ENCODE measurements at places on chromosomes 5 and 9.

- no peak for DNase-seq
These were observed 278.3 kb upstream of the RFX3 start for GRCh38 chr9:3804103-3804502.

DNA sequence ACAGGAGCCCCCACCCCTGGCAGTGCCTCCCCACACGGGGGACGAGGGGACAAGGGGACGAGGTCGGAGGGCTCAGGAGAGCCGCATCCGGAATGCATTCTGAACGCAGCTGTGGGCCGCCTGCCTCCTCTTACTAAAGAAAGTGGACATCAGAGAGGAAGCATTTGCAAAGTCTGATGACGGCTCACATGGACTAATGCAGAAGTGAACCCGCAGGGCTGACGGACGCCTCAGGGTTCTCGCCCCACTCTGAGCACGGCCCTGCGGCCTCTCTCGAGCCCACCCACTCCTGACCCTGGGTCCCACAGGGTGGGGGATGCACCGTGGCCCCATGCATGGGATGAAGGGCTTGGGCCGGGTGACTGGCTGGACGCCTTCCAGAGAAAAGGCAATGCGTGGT, 5.9 kb downstream of the LPCAT1 start:
- no peak for DNase-seq

DNA sequence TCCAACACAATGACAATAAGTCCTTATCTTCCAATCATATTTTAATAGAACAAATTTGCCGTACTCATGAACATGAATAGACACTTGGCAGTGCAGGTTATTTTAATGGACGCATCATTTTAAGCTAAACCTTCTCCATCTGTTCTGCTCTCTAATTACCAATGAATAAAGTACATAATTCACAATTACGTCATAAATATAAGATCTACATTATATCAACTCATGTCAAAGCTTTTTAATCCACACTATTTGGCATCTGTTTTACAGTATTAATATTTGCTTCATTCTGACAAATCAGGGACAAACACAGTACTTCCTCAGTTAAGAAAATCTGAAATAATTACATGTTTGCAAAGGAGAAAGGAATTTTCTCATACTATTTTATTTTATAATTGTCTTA, 344.1 kb upstream of the DMAC1 start:
- no peak for DNase-seq

GRCh38 chr9:33172256-33173238, 5.4 kb upstream of the B4GALT1 start:
- DNase-seq, result no peak

GRCh38 chr5:132050661-132051552, 9.5 kb upstream of the IL3 start:
- DNase-seq, result no peak

- DNase-seq, result no peak
These were observed 347.6 kb downstream of the EBF1 start for GRCh38 chr5:158751961-158752655.

- DNase-seq, result no peak
These were observed 14.7 kb downstream of the PITX1 start for GRCh38 chr5:135019314-135019713.

DNA sequence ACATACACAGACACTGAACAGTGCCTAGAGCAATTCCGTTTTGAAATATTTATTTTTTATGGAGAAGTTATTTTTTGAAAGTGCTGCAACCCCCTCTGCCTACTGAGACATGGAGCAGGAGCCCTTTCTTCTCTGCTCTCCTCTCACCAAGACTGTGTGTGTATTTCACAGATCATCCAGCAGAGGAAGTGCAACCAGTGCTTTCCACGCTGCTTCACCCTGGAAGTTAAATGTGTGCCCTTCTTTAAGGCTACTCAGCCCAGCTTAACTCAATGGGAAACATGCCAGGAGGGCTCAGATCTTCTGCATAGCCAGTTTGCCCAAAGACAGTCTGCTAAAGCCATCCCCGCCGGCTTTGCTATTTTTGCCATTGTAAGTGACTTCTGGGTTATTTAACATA, 606.3 kb downstream of the TLE1 start:
- no peak for DNase-seq

DNA sequence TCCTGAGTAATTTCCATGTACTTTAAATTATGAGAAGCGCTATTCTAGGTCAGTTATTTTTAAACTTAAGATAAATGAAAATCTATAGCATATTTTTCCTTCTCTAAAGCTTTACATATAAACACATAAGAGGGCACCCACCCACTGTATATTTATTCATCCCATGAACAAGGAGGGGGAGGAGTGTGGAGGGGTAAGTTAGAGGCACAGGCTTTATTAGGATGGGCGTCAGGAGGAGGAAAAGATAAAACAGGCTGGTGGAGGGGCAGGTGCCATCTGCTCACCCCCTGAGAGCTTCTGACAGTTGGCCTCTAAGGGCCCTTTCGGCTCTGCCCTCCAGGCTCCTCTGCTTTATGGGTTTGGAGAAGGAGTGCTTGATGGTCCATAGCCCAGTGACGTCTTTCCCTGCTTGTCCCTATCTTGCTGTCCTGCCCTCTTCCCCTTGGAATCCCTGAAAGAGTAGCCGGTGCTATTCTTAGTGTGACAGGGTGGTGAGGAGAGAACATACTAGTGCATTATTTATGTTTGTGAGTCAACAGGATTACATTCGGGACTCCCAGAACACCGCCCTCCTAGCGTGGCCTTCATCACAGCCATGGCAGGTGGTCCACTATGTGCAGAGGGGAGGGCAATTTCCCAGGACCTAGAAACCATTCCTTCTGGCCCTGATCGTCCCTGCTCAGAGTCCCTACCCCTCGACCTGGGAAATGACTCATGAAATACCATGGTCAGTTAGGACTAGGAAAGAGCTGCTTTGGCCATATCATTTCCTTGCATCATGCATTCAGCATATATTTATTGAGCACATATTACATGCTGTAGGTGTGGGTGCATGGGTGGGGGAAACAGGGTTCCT, 7.9 kb upstream of the SYNPO start:
- DNase-seq, result no peak

GRCh38 chr5:119541716-119542115, 87.6 kb upstream of the FAM170A start:
- no peak for DNase-seq

GRCh38 chr9:100219347-100219746, 120.3 kb downstream of the INVS start:
- no peak for DNase-seq

DNA sequence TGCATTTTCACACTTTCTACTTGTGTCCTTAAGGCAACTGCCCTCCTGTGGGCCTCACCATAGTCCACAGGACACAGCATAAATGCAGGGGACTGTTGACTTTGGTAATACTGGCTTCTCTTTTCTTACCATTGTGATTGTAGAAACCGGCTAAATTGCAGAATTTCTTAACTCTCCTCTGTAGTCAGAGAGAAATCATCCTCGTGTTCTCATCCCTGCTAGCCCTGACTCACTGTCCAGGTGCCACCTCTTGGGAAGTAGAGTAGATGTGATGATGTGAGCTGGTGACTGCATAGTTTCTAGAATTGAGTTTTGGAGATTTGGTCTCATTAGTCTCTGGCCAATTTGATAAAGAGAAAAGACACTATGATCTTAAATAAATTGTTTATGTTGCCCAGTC, 5.5 kb downstream of the PHF24 start:
- no peak for DNase-seq

DNA sequence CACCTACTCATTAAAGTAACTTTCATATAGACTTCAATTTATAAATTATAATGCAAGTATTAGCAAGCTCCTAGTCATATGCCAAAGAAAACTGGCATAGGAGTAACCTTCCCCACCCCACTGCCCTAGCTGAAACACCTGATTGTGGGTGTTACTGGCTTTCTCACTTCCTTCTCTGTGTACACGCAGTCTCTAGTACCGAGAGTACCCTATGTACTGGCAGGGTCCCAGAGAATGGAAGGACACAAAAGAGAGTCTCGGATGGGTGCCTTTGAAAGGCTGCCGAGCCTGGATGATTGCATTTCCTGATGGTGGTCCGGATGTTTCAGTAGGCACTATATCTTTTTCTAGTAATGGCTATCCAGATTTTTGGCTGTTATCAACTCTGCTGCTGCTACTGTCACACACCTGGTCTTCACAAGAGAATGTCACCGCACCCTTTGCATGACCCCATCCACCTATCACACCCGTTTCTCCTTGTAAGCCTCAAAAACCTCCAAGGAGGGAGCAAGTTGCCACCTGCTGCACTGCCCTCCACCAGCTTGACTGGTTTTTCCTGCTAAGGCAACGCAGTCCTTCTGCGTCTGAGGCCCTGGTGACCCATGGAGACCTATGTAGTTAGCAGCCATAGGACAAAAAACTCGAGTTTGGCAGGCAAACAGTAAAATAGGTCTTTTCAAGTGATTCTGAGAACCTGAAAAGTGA, 53.8 kb upstream of the CLINT1 start:
- no peak for DNase-seq

DNA sequence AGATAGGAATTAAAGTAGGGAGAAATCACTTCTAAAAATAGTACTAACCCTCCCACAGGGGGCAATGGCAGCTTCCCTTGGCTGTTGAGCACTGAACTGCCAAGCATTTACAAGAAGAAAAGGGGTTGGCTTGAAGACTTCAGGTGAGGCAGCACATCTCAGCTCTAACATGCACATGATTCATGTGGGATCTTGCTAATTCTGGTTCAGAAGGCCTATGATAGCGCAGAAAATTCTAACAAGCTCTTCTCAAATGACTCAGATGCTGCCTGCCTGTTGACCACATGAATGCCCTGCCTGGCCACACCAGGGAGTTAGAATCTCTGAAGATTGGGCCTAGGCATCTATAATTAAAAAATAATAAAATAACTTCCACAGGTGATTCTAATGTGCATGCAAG, 22.6 kb downstream of the CD180 start:
- no peak for DNase-seq

GRCh38 chr9:35891646-35892045, 14.4 kb upstream of the HRCT1 start:
- DNase-seq, result no peak

DNA sequence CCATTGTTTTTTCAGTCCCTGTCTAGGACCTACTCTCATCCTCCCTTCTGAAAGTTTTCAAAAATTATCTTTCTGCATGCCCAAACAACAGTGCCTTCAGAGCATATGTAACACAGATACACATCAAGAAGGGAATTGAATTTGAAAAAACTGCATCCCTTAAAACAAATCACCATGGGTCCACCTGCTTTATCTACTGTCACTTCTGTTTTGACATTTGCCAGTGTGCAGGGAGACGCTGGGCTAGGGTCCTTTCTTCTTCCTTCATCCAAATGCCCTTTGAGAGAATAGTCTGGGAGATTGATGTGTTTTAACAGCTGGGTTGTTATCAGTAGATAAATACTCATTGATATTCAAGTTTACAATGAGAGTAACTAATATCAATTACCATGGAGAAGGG, 1630.1 kb downstream of the MAT2B start:
- DNase-seq, result no peak

Measured in stimulated activated CD8-positive, alpha-beta memory T cell treated with anti-CD3 and anti-CD28 coated beads, Interleukin-15, amount 100 ng/mL, for 24 hours (primary cell).